GOT3 (cell line): ENCODE measurements at places on chromosomes 2 and 18.

DNA sequence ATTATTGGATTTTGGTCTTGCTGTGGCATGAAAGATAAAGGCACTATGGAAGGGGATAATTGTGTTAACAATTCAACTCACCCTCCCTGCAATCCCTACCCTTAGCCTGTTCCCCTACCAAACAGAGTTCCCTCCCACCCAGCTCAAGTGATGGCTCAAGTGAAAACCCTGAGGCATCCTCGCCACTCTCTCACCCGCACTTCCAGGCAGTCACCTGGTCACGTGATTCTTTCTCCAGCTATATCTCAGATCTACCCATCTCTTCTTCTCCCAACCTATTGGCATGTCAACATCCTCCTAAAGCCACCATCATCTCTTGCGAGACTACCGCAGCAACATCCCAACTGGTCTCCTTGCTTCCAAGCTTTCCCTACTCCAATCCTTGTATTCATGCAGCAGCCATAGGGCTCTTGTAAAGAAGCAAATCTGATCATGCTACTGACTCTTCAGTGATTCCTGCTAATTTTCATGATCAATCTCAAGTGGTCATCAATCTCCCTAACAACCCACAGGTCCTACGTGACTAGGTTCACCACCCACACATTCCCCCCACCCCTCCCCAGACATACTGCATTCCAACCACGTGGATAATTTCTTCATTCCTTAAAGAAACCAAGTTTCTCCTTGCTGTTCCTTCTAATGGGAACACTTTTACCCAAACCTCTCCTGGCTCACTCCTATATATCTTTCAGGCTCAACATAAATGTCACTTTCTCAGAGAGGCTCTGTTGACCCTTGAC, 66.7 kb downstream of the MBD2 start:
- no peak for DNase-seq

DNA sequence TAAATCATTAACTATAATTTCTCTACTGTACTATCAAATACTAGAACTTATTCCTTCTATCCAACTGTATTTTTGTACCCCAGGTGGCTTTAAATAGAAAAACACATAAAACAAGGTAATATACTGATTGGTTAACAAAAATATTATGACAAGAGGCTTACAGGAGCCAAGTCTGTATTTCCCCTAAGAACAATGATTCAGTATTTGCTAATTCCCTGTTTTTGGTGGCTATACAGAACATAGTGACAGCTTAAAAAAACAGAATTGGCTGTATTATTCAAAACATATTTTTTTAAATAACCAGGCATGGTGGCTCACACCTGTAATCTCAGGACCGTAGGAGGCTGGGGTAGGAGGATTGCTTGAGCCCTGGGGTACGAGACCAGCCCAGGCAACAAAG, 16.3 kb downstream of the RTN4 start:
- no peak for DNase-seq

DNA sequence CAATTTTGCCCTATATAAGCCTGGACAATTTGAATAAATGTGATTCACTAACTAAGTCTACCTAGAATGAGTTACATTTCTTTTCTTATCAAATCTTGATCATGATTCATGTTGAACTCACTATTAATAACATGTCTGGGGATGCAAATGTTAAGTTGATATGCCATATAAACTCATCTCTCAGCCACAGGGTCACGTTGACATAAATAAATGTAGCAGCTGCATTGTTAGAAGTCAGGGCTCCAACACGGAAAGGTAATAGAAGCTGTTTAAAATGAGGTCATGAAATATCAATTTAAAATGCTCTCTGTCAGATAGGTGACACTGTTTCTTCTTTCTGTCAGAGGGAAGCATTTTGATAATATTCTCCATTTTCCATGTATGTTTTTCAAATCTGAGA, 521.9 kb downstream of the CCDC85A start:
- no peak for DNase-seq

DNA sequence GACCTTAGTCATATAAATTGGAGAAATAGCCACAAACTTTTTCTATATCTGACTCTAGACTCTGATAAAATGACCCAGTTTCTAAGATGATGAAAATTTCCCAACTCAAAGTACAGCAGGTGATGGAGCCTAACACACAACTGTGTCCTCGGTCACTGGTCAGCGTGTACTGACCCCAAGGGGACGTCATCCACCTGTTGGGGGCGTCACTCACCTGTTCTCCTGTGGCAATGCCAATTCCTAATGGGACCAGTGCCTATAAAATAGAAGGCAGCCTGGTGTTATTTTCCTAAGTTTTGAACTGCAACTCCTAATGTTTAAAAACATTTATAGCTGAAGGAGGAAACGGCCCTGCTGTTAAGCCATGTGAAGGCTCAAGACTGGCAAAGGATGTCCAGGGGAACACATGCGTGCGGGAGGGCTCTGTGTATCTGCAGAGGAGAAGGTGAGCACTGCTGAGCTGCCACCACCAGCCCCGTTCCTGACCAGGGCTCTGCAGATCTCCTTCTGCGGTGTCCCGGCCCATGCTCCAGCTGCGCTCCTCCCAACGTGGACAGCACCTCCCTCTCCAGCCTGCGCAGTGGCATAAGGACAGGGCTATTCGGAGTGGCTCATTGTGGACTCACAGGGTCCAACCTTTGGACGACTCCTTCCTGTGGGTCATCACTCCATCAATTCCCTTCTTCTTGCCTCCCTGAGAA, 21.2 kb downstream of the TYMS start:
- no peak for DNase-seq

- no peak for DNase-seq
Measured at GRCh38 chr2:7007488-7007845, 90.3 kb downstream of the RNF144A start.

GRCh38 chr18:7381307-7381706, 150.4 kb downstream of the LRRC30 start:
- no peak for DNase-seq

DNA sequence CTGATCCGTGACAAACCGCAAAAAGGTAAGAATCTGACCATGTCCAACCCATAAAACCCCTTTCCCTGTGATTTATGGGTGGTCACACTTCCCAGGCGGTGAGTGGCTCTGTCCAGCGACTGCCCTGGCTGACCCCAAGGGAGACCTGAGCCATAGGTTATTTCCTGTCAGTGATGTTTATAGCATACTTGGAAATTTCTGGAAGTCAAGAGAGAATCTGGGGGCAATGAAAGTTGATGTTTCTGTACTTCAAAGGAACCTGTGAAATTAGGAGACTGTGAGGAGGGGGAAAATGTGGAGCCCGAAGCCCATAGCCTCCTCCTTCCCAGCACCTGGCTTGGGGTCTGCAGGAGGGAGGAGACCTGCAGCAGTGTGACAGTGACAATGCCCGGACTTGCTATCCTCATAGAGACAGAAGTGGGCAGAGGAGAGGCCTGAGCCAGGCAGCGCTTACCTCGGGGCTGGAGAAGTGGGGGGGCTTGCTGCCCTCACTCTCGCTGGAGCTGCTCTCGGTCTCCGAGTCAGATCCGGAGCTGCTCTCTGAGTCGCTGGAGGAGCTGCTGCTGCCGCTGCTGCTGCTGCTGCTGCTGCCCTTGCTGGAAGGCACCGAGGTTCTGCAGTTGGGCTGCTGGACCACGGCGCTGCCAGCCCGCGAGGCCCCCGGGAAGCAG, 111.3 kb upstream of the REV1 start:
- no peak for DNase-seq

DNA sequence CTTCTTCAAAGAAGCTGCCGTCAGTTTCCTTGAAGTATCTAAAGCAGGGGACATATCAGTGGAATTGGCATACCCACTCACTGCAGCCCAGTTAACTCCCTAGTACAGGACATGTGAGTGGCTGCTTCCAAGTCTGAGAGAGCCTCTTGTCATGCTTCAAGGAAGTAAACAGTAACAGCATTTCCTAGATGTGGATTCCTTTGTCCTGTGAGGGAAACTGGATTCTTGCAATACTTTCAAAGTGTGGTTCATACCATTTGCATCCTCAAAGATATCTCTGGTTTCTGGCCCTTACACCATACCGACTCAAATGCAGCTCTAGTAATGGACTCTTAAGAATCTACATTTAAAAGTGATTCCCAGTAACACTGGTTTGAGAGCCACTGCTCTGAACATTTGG, 87.2 kb downstream of the ESCO1 start:
- DNase-seq = no peak

DNA sequence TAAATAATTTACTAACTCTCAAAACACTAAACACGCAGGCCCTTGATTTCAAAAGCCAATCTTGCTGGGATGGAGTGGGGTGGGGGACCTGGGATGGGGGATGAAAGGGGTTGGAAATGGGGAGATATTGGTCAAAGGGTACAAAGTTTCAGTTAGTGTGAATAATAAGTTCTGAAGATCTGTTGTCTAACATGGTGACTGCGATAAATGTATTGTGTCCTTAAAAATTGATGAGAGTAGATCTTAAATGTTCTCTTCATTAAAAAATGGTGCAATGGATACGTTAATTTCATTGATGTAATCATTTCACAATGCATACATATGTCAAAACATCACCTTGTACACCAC, 505 bp upstream of the ACYP2 start:
- no peak for DNase-seq

DNA sequence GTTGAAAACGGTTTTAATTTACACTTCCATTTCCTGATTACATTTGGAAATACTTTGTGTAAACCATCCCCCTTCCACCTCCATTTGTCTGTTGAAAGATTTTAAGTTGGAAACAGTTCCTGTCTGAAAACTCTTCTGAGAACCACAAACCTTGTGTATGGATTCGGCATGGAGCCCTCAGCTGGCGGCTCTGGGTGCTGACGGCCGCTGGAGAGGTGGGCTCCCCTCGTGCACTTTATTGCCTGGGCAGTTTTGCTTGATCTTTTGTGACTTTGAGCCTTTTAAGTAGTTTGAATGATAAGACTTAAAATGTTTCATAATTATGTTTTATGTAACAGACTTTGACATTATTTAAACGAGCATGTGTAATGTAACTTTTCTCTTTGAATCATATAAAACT, 11.1 kb downstream of the KLF11 start:
- no peak for DNase-seq

DNA sequence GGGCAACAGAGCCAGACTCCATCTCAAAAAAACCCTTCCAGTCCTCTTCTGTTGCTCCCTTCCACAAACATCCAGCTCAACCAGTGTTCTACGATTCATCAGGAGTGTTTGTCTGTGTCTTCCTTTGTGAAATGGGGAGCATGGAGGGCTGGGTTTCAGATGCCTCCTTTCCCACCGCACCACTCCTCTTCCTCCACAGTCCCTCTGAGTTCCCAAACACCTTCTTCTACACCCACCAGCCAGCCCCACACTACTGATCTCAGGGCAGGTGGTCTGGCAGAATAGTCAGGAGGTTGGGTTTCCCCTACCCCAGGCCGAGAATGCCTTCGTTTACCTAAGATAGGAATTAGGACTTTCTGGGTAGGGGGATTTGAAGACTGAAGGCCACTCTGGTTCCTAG, 36.9 kb downstream of the NGEF start:
- DNase-seq = no peak
